ENCODE measurements at places on chromosomes 4 and X. TPM values are rescaled to one million over a fixed set of nuclear protein-coding genes. Genes with fewer than 3 reads are reported as not detected.

GRCh38 chr4:101756181-101756580 lies 34.3 kb upstream of the BANK1 start:
- no peaks in the 10 kb centered on the region for H3K4me1 ChIP-seq
- no peak for DNase-seq
- H3K27ac ChIP-seq, result no peak overlapping the region
- H3K27me3 ChIP-seq, result no peaks in the 10 kb centered on the region
- H3K36me3 ChIP-seq, result no peaks in the 10 kb centered on the region

GRCh38 chr4:137446071-137446470 lies 86.2 kb downstream of the PCDH18 start:
- no peak for DNase-seq
- no peak overlapping the region for H3K27ac ChIP-seq
- no peaks in the 10 kb centered on the region for H3K36me3 ChIP-seq
- no peak overlapping the region for H3K4me3 ChIP-seq
- no peaks in the 10 kb centered on the region for H3K4me1 ChIP-seq
- no peaks in the 10 kb centered on the region for H3K27me3 ChIP-seq

DNA sequence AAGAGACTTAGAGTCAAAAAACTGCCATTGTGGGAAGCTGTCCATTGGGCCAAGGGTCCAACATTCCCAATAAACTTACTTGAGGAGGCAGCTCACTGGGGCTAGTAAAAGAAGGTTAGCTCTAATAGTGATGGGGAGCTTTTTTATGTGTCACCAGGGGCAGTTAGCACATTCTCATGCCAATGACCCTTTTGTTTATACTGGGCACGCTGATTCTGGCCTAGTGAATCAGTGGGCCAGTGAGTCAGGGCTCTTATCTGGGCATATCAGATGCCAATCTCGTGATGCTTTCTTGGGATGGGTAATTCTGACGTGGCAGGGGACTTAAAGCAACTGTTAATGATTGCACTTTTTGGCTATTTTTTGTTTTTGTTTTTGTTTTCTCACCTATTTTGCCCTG lies 27.8 kb downstream of the TCEAL1 start:
- no peaks in the 10 kb centered on the region for H3K36me3 ChIP-seq
- no peaks in the 10 kb centered on the region for H3K4me1 ChIP-seq
- no peaks in the 10 kb centered on the region for H3K27me3 ChIP-seq
- H3K27ac ChIP-seq, result no peak overlapping the region

- no peaks in the 10 kb centered on the region for H3K27me3 ChIP-seq
- DNase-seq, result no peak
- no peaks in the 10 kb centered on the region for H3K36me3 ChIP-seq
- no peak overlapping the region for H3K27ac ChIP-seq
- H3K4me3 ChIP-seq, result no peak overlapping the region
Measured at GRCh38 chrX:110338935-110339334, 19.7 kb upstream of the RTL9 start.

- peak overlapping the region; percentile 72 for H3K27ac ChIP-seq
- no peaks in the 10 kb centered on the region for H3K27me3 ChIP-seq
- DNase-seq, result no peak
- peaks cover 10% of the 10 kb centered on the region for H3K4me1 ChIP-seq
Measured at GRCh38 chrX:132016628-132017430, 6.3 kb upstream of the STK26 start.

DNA sequence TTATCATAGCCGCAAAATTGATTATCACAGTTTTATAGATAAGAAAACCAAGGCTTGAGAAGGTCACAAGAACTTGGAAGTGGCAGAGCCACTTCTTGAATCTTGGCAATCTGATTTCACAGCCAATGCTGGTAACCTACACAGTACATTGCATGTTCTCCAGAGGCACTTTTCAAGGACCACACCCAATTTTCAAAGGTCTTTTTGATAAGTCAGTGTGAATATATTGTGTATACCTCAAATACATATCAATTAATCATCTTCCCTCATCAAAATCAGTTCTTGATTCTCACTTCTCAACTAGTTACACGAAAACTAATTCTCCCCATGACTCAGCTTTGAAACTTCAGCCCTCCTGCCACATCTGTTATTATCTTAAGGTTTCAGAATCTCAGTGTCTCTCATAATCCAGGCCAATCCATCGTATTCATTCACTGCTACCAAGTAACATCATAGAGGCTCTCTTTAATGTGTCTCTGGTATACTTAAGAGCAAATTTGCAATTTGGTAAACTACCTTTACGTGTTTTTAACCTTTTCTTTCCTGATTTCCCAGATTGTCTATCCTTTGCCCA lies 16.8 kb downstream of the CAMK2D start:
- H3K4me3 ChIP-seq, result no peak overlapping the region
- H3K36me3 ChIP-seq, result no peaks in the 10 kb centered on the region
- no peaks in the 10 kb centered on the region for H3K27me3 ChIP-seq

C4orf51 gene
- total RNA-seq, result not detected

All from thymus (tissue), 14 donors.